Activated B cell treated with CpG ODN at 0.5 μM for 24 hours (primary cell): ENCODE measurements at places on chromosomes 3 and 15.
A peak's percentile ranks its signal among the peaks of the same experiment; 100 is the strongest.

DNA sequence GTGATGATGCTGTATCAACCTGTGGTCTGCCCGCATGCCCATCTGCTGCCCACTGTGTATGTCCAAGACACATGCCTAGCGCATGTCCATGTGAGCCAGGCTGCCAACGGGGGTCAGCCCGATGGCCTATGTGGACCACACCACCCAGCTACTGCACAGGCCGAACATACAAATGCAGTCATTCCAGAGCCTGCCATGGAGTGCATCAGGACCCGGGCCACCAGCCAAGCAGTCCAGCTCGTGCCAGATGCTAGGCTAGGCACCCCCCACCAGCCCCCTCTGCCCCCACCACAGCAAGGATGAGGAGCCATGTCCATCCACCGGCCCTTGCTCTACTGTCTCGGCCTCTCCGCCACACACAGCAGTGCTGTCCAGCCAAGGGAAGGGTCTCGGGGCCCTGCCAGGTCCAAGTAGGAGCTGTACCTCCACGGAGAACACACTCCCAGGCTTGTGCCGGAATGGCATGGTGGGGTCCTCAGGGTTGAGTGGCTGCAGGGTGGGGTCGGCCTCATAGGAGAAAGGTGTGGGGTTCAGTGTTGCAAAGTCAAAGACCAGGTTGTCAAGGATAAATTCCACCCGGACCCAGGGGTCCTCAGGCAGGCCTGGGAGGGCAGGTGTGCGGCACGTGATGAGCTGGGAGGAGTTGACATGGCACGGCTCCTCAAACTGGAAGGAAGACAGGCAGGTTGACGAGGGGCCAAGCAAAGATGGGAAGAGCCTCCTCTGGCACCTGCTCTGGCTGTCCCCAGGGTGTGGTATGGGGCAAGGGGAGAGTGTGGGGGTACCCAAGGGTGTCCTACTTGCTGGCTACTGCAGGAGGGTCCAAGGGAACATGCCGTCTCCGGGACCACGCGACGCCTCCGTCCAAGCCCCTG is 15.3 kb downstream of the PLXNB1 start:
- H3K27me3 ChIP-seq = no peaks in the 10 kb centered on the region
- H3K4me1 ChIP-seq = no peaks in the 10 kb centered on the region
- H3K27ac ChIP-seq = no peak overlapping the region
- DNase-seq = no peak
- H3K4me3 ChIP-seq = no peak overlapping the region
- H3K36me3 ChIP-seq = no peaks in the 10 kb centered on the region

DNA sequence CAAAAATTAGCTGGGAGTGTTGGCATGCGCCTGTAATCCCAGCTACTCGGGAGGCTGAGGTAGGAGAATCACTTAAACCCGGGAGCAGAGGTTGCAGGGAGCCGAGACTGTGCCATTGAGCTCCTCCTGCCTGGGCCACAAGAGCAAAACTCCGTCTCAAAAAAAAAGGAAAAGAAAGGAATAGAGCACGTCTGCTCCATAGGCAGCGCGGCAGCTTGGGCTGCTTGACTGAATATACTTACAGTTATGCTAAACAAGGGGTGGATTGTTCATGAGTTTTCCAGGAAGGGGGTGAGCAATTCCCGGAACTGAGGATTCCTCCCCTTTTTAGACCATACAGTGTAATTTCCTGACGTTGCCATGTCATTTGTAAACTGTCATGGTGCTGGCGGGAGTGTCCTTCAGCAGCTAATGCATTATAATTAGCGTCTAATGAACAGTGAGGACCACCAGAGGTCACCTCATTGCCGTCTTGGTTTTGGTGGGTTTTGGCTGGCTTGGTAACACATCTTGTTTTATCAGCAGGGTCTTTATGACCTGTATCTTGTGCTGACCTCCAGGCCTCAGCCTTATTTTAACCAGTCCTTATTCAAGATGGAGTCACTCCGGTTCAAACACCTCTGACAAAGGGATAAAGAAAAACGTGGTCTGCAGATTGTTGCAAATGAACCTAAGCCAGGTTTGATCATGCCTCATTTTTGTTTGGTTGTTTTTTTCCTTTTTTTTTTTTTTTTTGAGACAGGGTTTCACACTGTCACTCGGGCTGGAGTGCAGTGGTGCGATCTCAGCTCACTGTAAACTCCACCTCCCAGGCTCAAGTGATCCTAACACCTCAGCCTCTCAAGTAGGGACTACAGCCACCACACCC is 24.9 kb upstream of the SENP5 start:
- H3K36me3 ChIP-seq = no peaks in the 10 kb centered on the region
- H3K4me1 ChIP-seq = no peaks in the 10 kb centered on the region
- no peak for DNase-seq
- H3K4me3 ChIP-seq = no peak overlapping the region
- peaks cover 2% of the 10 kb centered on the region for H3K27me3 ChIP-seq
- H3K27ac ChIP-seq = no peak overlapping the region

- H3K27me3 ChIP-seq = peaks cover 13% of the 10 kb centered on the region
- H3K4me3 ChIP-seq = no peak overlapping the region
- H3K4me1 ChIP-seq = peaks cover 3% of the 10 kb centered on the region
- H3K27ac ChIP-seq = no peak overlapping the region
- DNase-seq = no peak
Measured at GRCh38 chr3:42289026-42289425, 23.0 kb upstream of the CCK start.

- no peak overlapping the region for H3K4me3 ChIP-seq
- no peak for DNase-seq
- no peak overlapping the region for H3K27ac ChIP-seq
- H3K4me1 ChIP-seq = no peaks in the 10 kb centered on the region
- no peaks in the 10 kb centered on the region for H3K36me3 ChIP-seq
Measured at GRCh38 chr3:28018925-28019718, 222.3 kb upstream of the CMC1 start.

GRCh38 chr3:21140785-21141184 is 610.2 kb downstream of the ZNF385D start:
- H3K4me3 ChIP-seq = no peak overlapping the region
- no peak for DNase-seq
- H3K4me1 ChIP-seq = no peaks in the 10 kb centered on the region

DNA sequence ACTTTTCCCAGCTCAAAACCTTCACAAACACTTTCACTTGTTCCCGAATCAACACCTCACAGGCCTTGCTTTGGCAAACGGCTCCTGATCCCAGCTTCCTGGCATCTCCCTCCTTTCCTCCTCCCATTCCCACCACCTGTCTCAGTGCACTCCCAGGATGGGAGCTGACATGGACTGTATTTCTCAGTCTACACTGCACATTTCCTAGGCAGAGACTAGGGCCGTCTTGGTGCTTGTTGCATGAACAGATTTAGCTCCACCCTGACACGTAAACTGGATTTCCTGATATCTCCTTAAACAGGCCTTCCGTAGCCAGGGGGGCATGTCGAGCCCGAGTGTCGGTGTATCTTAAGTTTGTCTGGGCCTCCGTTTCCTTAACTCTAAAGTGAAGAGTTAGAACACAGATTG is 790 bp upstream of the WHAMM start:
- peak overlapping the region; percentile 91 for H3K27ac ChIP-seq
- H3K4me3 ChIP-seq = peak overlapping the region; percentile 82
- H3K27me3 ChIP-seq = no peaks in the 10 kb centered on the region
- DNase-seq = no peak
- peaks cover 71% of the 10 kb centered on the region for H3K4me1 ChIP-seq

GRCh38 chr15:96889734-96890480 is 559.4 kb downstream of the NR2F2 start:
- H3K36me3 ChIP-seq = no peaks in the 10 kb centered on the region
- peaks cover 2% of the 10 kb centered on the region for H3K4me1 ChIP-seq
- no peaks in the 10 kb centered on the region for H3K27me3 ChIP-seq
- no peak for DNase-seq
- H3K27ac ChIP-seq = no peak overlapping the region
- peak overlapping the region; percentile 47 for H3K4me3 ChIP-seq

DNA sequence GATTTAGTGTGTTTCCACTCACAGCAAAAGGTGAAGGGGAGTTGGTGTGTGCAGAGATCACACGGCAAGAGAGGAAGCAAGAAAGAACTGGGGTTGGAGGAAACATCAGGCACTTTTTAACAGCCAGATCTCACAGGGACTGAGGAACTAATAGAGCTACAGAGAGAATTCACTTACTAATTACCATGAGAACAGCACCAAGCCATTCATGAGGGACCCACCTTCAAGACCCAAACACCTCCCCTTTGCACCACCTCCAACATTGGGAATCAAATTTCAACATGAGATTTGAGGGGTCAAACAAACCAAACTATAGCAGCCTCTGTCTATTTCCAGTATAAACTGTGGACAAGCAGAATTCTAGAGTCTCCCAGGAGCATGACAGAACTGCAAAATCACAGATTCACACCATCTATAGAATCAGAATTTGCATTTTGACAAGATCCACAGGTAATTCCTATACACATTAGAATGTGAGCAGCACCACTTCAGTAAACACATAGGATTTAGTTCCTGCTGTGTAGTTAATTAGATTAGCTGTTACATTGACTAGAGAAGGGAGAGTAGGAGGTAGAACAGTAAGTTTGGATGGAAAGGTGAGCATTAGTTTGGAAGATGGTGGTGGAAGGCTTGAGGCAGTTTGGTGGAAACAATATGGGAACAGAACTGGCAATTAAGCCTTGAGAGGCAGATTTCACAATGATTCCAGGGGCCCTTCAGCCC is 311.7 kb downstream of the NSUN3 start:
- no peak overlapping the region for H3K27ac ChIP-seq
- DNase-seq = no peak
- H3K27me3 ChIP-seq = no peaks in the 10 kb centered on the region
- H3K36me3 ChIP-seq = no peaks in the 10 kb centered on the region
- no peaks in the 10 kb centered on the region for H3K4me1 ChIP-seq
